Fibroblast of lung (primary cell): ENCODE measurements at places on chromosomes 1 and 21. TPM values are rescaled to one million over a fixed set of nuclear protein-coding genes. Genes with fewer than 3 reads are reported as not detected.

SIK1 gene
- 0.17 and 0.26 TPM in 2 replicates for total RNA-seq

LDLRAD2 gene
- total RNA-seq = under 0.01 TPM in 1 of 2 replicates, not detected in the other

RIIAD1 gene
- total RNA-seq = not detected in 2 replicates

PPM1J gene
- 0.83 and 1.0 TPM in 2 replicates for total RNA-seq

PLA2G2D gene
- total RNA-seq = not detected in 2 replicates

SIM2 gene
- total RNA-seq = not detected in 2 replicates

OR6N1 gene
- not detected in 2 replicates for total RNA-seq

C1orf141 gene
- not detected in 2 replicates for total RNA-seq

RABIF gene
- 4.4 and 5.9 TPM in 2 replicates for total RNA-seq

RNF11 gene
- total RNA-seq = 97.6 and 116 TPM in 2 replicates

MPZ gene
- total RNA-seq = 0.51 and 0.99 TPM in 2 replicates

RPS6KC1 gene
- total RNA-seq = 27.7 and 33.5 TPM in 2 replicates

NCAM2 gene
- total RNA-seq = 8.5 and 11.1 TPM in 2 replicates

SELENBP1 gene
- 59.6 and 65.9 TPM in 2 replicates for total RNA-seq

RPTN gene
- total RNA-seq = not detected in 2 replicates

OLFML2B gene
- 3.3 and 5.1 TPM in 2 replicates for total RNA-seq

HES3 gene
- not detected in 2 replicates for total RNA-seq

PIGR gene
- not detected in 2 replicates for total RNA-seq

ANKRD35 gene
- total RNA-seq = 2.3 and 4.5 TPM in 2 replicates

KRTAP13-2 gene
- total RNA-seq = not detected in 2 replicates

PTPN22 gene
- 0.26 and 0.33 TPM in 2 replicates for total RNA-seq

ELOA gene
- total RNA-seq = 15.9 and 19.3 TPM in 2 replicates

FNDC5 gene
- 0.33 and 1.0 TPM in 2 replicates for total RNA-seq

PLXNA2 gene
- total RNA-seq = 2.0 and 2.8 TPM in 2 replicates

ZC3H11A gene
- total RNA-seq = 87.6 and 98.6 TPM in 2 replicates

IKBKE gene
- 9.6 and 10.0 TPM in 2 replicates for total RNA-seq

OR2L13 gene
- total RNA-seq = not detected in 2 replicates

ARPC5 gene
- 83.5 and 142 TPM in 2 replicates for total RNA-seq

DMBX1 gene
- total RNA-seq = not detected in 2 replicates

H6PD gene
- total RNA-seq = 23.5 and 24.4 TPM in 2 replicates

TMPRSS2 gene
- total RNA-seq = 0.17 and 0.26 TPM in 2 replicates

KCND3 gene
- total RNA-seq = 0.66 and 2.3 TPM in 2 replicates

MPL gene
- total RNA-seq = not detected in 2 replicates

LYSMD1 gene
- 8.2 and 9.7 TPM in 2 replicates for total RNA-seq

SLC44A3 gene
- 6.2 and 9.7 TPM in 2 replicates for total RNA-seq

TAS1R3 gene
- total RNA-seq = 0.17 and 0.26 TPM in 2 replicates

TMEM51 gene
- total RNA-seq = 6.1 and 6.7 TPM in 2 replicates

ARHGAP30 gene
- not detected in 2 replicates for total RNA-seq

RPS8 gene
- 1,373 and 1,913 TPM in 2 replicates for total RNA-seq

NOL9 gene
- 17.5 and 18.7 TPM in 2 replicates for total RNA-seq

GPATCH2 gene
- total RNA-seq = 22.0 and 23.6 TPM in 2 replicates

LGR6 gene
- not detected in 2 replicates for total RNA-seq

PRAMEF18 gene
- total RNA-seq = not detected in 2 replicates

DIRAS3 gene
- total RNA-seq = 1.5 and 1.8 TPM in 2 replicates

NES gene
- total RNA-seq = 44.2 and 87.4 TPM in 2 replicates

ANKRD65 gene
- 1.3 and 2.0 TPM in 2 replicates for total RNA-seq

FYB2 gene
- total RNA-seq = not detected in 2 replicates
